ENCODE measurements at places on chromosomes 4 and X. TPM values are rescaled to one million over a fixed set of nuclear protein-coding genes. Genes with fewer than 3 reads are reported as not detected.

Gene ADH7
- 0.22 TPM for polyA plus RNA-seq

Gene TKTL2
- not detected for polyA plus RNA-seq

Gene ERAS
- polyA plus RNA-seq = 0.30 TPM

Gene SPOCK3
- 0.85 TPM for polyA plus RNA-seq

Gene PIR
- polyA plus RNA-seq = 10.1 TPM

Gene COL4A6
- polyA plus RNA-seq = 16.4 TPM

Gene RNF128
- 2.1 TPM for polyA plus RNA-seq

Gene HSFX3
- not detected for polyA plus RNA-seq

Gene FGB
- polyA plus RNA-seq = 0.09 TPM

Gene PCYT1B
- 6.4 TPM for polyA plus RNA-seq

- no peak for DNase-seq
Measured at GRCh38 chrX:920234-920799, 289.7 kb downstream of the SHOX start.

- no peak for DNase-seq
Measured at GRCh38 chr4:91448668-91449330, 855.0 kb upstream of the GRID2 start.

GRCh38 chrX:18173494-18174180 is 47.0 kb downstream of the BEND2 start:
- DNase-seq = no peak

DNA sequence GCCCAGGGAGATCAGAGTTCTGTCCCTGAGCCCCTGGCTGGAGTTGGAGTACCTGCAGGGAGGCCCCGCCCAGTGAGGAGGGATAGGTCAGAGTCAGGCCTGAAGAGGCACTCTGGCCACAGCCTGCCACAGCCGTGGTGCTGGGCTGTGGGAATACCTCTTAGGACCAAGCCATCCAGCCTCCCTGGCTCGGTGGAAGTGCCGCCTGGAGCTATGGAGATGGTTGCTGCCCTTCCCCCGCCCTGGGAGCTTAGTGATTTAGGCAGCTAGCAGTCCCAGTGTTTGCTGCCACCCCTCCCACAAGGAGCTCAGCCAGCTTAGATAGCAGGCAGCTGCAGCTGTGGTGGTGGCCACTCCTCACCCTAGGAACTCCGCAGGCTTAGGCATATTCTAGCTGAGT is 446.3 kb upstream of the GNPDA2 start:
- DNase-seq = no peak

- DNase-seq = no peak
Measured at GRCh38 chrX:33188881-33189280, 22.5 kb downstream of the DMD start.

GRCh38 chrX:19689170-19689779 is 174.0 kb upstream of the MAP3K15 start:
- DNase-seq = no peak

DNA sequence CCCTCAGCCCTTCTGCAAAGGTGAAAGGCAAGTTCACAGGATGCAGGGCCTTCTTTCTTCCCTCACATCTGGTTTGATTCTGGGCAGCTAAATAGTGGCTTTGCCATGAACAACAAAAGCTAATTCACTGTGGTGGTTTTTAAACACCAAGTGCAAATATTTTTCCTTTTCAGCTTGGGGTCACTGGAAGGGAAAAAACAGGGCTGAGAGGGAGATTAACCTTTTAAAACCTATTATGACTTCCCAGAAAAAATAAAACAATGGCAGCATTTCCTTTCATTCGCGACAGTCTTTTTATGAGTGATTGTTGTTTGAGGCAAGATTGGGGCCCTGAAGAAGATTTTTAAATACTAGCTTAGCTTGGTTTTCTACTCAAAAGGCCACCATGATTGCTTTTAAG is 103.7 kb upstream of the SCML1 start:
- no peak for DNase-seq

- DNase-seq = no peak
Measured at GRCh38 chr4:150080875-150081274, 2.6 kb downstream of the DCLK2 start.

- DNase-seq = no peak
Measured at GRCh38 chr4:66750273-66750672, 795.0 kb downstream of the CENPC start.

- DNase-seq = no peak
Measured at GRCh38 chr4:40395166-40395900, 60.2 kb downstream of the CHRNA9 start.

DNA sequence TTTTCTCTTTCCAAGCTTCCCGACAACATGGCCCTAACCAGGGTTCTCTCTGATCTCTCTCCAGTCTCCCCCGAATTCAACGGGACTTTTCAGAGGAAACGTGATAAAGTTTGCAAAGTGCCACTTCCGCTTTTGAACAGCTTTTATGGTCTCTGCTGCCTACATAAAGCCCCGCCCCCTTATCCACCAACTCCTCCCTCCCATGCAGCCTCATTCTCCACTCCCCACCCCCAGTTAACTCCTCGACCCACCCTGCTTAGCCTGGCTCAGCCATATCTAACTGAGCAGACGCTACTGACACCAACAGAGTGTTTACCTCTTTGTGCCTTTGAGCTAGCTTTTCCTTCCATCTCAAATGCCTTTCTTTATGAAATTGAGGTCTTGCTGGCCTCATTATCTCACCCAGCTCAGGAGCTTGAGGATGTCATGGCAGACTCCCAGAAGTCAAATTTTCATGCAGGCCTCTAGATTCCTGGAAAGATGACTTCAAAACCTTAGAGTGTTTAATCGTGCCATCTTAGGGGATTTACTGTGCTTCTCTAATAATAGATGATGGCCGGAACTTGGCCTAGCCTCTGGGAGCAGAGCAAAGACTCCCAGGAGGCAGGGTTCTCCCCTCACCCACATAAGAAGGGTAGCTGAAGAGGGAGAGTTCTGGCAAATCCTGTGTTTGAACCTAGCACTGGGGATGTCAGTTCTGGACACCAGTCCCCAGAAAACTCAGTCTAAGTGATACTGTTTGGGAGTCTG is 606.0 kb downstream of the BCOR start:
- no peak for DNase-seq

- no peak for DNase-seq
Measured at GRCh38 chrX:50333308-50333707, 128.7 kb downstream of the CCNB3 start.

DNA sequence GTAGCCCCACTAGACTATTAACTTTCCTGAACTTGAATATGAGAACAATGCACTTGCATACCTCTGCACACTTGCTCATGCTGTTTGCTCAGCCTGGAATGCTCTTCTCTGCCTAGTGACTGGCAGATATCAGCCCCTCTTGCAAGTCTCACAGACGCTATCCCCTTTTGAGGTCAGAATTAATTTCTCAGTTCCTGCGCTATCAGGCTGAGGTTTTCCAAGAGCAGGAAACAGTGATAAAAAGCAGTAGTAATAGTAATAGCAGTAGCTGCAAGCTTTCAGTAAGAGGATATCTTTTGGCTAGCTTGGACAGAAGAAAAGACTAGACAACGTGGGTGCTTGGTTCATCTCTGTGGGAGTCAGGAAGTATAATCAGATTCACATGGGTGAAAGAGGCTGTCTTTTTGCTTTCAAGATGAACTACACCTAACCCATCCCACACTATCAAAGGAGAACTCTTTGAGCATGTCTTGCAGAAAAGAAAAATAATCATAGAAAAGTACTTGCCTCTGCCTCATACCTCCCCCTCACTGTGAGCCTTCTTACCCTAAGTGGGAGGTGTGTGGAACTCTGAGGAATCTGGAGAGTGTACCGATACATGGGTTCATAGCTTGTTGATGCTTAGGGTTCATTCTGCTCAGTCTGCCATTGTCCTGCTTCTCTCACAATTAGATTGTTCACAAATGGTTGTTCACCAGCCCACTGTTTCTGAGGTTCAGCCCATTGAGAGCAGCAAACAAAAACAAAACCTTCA is 11.3 kb upstream of the DRP2 start:
- DNase-seq = no peak

DNA sequence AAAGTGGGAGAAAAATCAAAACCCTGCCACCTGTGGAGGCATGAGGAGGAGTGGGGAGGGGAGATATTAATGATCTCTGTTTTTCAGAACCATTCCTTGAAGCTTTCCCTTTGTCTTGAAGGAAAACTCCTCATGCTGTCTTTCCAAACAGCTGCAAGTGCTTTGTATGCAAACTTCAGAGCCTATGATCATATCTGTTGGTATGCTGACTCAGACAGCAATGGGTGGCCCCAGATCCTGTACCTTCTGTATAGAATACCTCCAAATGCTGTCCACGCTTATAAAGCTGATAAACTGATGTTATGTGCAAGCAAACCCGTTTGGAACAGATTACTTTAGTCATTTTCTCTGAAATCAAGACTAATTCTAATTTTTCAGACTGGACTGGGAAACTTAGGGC is 31.9 kb downstream of the BMP15 start:
- DNase-seq = no peak

DNA sequence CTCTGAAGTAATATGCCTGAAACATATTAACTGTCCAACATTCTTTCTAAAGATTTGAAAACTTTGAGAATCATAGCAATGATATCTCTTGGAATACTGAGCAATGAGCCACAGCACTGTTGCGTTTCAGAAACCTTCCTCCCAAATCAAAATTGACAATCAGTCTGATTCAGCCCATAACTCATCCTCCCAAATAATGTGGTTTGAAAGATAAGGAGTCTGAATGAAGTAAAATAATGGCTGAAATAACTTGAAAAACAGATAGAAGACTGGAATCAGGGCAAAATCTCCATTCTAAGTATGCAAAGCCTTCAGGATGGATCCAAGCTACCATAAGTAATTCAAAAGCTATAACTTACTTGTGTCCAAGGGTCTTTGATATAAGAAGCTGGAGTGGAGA is 98.6 kb upstream of the PLS3 start:
- no peak for DNase-seq

- DNase-seq = no peak
Measured at GRCh38 chr4:138236037-138236436, 6.1 kb downstream of the SLC7A11 start.

- DNase-seq = no peak
Measured at GRCh38 chr4:81398379-81398778, 73.3 kb downstream of the RASGEF1B start.

- DNase-seq = no peak
Measured at GRCh38 chr4:175127314-175127713, 209.2 kb downstream of the ADAM29 start.

GRCh38 chr4:123415576-123415975 is 19.0 kb downstream of the SPRY1 start:
- DNase-seq = no peak

DNA sequence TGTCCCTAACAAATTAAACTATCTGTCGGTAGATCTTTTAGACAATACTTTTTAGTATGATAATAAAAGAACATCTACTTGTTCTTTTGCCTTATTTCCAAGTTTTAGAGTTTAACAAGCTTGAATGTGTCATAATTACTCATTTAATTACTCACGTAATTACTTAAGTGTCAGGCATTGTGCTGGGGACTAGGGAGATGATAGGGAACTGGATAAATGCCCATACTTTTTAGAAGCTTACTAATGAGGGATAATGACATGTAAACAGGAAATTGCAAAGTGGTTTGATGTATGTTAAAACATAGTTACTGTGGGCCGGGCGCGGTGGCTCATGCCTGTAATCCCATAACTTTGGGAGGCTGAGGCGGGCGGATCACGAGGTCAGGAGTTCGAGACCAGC is 158.3 kb downstream of the DMD start:
- no peak for DNase-seq

DNA sequence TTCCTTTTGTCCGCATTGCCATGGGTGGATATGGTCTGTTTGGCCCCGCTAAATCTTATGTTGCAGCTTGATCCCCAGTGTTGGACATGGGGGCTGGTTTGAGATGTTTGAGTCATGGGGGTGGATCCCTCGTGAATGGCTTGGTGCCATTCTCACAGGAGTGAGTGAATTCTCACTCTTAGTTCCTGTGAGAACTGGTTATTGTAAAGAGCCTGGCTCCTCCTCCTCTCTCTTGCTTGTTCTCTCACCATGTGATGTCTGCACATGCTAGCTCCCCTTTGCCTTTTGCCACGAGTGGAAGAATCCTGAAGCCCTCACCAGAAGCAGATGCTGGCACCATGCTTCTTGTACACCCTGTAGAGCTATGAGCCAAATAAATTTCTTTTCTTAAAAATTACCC is 22.6 kb upstream of the STBD1 start:
- no peak for DNase-seq

DNA sequence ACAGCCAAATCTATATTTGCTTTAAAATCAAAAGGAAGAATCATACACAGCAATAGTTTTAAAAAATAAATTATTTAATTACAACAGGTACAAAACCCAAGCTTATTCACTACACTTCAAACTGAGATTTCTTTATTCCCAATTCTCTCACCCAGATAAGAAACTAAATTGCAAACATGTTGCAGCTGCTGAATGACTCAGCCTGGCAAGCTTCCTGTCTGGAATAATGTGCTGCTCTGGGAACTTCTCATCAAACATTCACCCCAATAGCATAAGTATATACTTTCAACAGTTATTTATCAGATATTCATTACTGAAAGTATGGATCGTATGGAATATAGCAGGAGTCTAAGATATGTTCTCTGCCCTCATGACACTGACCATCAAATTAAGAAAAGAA is 43.0 kb upstream of the GABRA2 start:
- DNase-seq = peak; percentile 12

- DNase-seq = no peak
Measured at GRCh38 chr4:17165286-17165685, 266.8 kb upstream of the LDB2 start.

GRCh38 chr4:168803732-168804131 is 206.3 kb downstream of the CBR4 start:
- no peak for DNase-seq

DNA sequence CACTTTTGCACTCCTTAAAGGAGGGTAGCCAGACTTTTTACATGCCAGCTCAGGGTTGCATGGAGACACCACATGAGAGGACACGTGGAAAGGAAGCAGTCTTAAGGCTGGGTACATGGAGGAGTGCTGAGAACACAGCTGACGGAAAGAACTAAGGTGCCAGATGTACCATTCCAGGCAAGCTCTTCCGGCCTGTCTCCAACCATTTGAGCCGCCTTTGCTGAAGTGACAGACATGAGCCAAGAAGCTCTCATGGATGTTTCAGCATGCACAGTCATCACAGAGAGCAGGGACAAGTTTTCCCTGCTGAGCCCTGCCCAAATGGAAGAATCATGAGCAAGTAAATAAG is 83.4 kb upstream of the BMP2K start:
- no peak for DNase-seq

DNA sequence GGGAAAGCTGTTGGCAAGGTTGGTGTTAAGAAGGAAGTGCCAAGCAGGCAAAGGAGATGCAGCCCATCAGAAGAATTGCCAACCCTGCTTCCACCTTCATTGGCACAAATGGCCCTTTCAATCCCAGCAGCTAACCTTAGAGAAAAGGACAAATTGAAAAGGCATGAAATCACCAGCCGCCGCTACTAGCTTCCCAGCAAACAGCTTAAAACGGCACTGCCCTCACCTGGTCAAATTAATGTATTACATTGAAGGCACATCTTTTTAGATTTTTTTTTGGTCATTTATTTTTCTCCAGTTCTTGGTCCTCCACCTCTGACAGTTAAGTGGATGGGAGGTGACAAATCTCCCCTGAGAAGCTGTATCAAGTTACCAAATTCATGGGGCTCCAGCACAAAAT is 51.0 kb upstream of the NHSL2 start:
- peak; percentile 19 for DNase-seq

Data from right lung (tissue), 10 donors.